GM12878 (cell line): ENCODE measurements at places on chromosomes 13 and 19.

- DNase-seq, result no peak
Observed at GRCh38 chr13:20331949-20332348, 99.8 kb upstream of the GJB6 start.

GRCh38 chr19:18898081-18898606, 2.2 kb upstream of the CERS1 start:
- no peak for DNase-seq

- no peak for DNase-seq
Observed at GRCh38 chr13:75830842-75831241, 194.7 kb downstream of the LMO7 start.

GRCh38 chr19:48553676-48554384, 1.9 kb downstream of the SULT2B1 start:
- DNase-seq, result no peak
